Naive B cell (primary cell): ENCODE measurements at places on chromosomes 3 and 15.

DNA sequence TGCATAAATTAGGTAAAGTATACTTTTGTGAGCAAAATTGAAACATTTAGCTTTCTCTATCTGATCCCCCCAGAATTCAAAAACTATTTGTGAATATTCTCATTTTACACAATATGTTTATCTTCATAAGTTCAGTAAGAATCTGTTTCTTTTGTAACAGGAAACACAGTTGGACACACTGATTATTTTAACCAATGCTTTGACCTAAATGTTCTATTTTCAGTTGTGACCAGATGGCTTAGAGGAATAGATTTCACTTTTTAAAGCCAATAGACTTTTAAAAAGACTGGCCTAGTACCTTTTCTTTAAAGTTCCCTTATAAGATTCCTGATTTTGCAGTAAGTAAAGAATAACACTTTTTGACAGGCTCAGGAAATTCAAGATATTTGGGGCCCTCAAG is 74.0 kb upstream of the STRIT1 start:
- H3K36me3 ChIP-seq: peaks cover 7% of the 10 kb centered on the region
- no peaks in the 10 kb centered on the region for H3K27me3 ChIP-seq
- H3K4me1 ChIP-seq: no peaks in the 10 kb centered on the region

GRCh38 chr15:48493084-48493762 is 152.3 kb downstream of the FBN1 start:
- H3K27me3 ChIP-seq: no peaks in the 10 kb centered on the region
- no peaks in the 10 kb centered on the region for H3K4me1 ChIP-seq
- no peak overlapping the region for H3K4me3 ChIP-seq
- H3K36me3 ChIP-seq: no peaks in the 10 kb centered on the region
- H3K27ac ChIP-seq: no peak overlapping the region

DNA sequence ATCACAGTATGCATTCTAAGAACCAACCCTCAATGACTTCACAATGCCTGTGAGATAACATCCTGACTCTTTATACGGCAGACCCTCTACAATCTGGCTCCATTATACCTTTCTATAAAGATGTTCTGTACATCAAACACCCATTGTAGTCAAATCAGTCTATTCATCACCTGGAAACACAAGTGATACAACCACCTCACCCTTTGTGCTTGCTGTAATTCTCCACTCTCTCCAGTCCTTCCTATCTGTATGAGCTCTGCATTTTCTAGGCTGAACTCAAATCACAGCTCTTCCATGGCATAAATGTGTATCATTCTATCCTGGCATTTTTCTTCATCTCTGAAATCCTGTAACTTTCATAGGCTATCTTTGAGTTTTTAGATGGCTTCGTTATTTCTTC is 539.4 kb downstream of the GRM7 start:
- no peaks in the 10 kb centered on the region for H3K4me1 ChIP-seq
- no peak overlapping the region for H3K4me3 ChIP-seq
- DNase-seq: no peak
- H3K27me3 ChIP-seq: no peaks in the 10 kb centered on the region

GRCh38 chr3:172260381-172260780 is 187.9 kb downstream of the GHSR start:
- H3K27me3 ChIP-seq: no peaks in the 10 kb centered on the region
- no peak for DNase-seq
- H3K27ac ChIP-seq: no peak overlapping the region
- H3K4me3 ChIP-seq: no peak overlapping the region

DNA sequence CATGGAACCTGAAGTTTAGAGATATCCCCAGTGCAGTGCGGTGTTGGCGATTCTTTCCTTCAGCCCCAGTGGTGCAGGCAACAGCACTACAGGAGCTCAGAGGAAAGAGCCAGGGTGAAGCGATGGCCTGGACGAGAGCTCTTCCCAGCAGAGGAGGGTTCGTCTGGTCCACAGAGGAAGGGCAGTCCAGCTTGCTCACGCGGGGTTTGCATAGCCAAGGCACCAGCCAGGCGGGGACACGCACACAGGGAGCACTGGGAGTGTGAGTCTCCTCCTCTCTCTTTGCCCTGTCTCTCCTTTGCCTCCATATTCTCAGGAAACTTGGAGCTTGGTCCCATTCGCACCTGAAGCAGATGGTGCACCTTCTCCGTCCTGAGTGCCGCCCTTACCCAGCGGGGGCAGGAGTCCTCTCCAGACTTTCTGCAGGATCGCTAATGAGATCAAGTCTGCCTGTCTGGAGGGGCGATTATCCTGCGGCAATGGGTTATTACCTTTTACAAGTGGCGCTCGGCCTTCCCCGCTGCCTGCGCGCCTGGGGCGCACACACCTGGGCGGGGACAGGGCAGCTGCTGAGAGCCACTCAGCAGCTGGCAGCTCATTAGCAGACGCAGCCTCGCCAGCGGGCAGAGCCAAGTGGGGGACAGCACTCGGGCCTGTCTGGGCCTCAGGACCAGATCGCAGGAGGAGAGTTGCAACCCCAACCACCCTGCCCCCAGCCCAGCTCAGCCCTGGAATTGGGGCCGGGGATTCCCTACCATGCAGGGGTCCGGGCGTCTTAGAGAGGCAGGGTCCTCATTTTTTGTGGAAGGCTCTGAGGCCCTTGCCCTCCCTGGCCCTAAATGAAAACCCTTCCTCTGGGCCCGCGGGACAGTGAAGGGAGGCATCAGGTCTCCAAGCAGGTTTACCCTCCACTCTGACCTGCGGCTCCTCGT is 119.0 kb upstream of the MEF2A start:
- no peak overlapping the region for H3K27ac ChIP-seq
- H3K27me3 ChIP-seq: peaks cover 1% of the 10 kb centered on the region
- no peak for DNase-seq
- H3K36me3 ChIP-seq: no peaks in the 10 kb centered on the region
- peak overlapping the region; percentile 15 for H3K4me3 ChIP-seq

GRCh38 chr3:55484191-55484689 is 2.9 kb downstream of the WNT5A start:
- DNase-seq: no peak
- peaks cover 14% of the 10 kb centered on the region for H3K36me3 ChIP-seq
- H3K4me3 ChIP-seq: peak overlapping the region; percentile 56
- H3K27ac ChIP-seq: no peak overlapping the region

- H3K27me3 ChIP-seq: peaks cover 24% of the 10 kb centered on the region
- no peak overlapping the region for H3K27ac ChIP-seq
- H3K36me3 ChIP-seq: no peaks in the 10 kb centered on the region
Observed at GRCh38 chr3:149648525-149648924, 9.3 kb downstream of the WWTR1 start.

DNA sequence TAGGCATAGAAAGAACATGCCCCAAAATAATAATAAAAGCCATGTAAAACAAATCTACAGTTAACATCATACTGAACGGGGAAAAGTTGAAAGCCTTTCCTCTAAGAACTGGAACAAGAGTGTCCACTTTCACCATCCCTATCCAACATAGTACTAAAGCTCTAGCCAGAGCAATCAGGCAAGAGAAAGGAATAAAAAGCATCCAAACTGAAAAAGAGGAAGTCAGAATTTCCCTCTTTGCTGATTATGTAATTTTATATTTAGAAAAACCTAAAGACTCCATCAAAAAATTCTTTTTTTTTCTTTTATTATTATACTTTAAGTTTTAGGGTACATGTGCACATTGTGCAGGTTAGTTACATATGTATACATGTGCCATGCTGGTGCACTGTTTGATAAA is 661.6 kb upstream of the CBLB start:
- no peaks in the 10 kb centered on the region for H3K4me1 ChIP-seq
- peaks cover 15% of the 10 kb centered on the region for H3K36me3 ChIP-seq
- H3K27ac ChIP-seq: no peak overlapping the region
- H3K27me3 ChIP-seq: no peaks in the 10 kb centered on the region
- no peak for DNase-seq
- no peak overlapping the region for H3K4me3 ChIP-seq

GRCh38 chr15:90870354-90871138 is 2.2 kb downstream of the FURIN start:
- H3K27ac ChIP-seq: peak overlapping the region; percentile 91
- H3K27me3 ChIP-seq: no peaks in the 10 kb centered on the region
- no peaks in the 10 kb centered on the region for H3K36me3 ChIP-seq
- peak overlapping the region; percentile 89 for H3K4me3 ChIP-seq

GRCh38 chr15:41936649-41937567 is 35.4 kb downstream of the EHD4 start:
- no peaks in the 10 kb centered on the region for H3K27me3 ChIP-seq
- no peaks in the 10 kb centered on the region for H3K36me3 ChIP-seq
- H3K4me3 ChIP-seq: no peak overlapping the region

- peak; percentile 69 for DNase-seq
- H3K4me3 ChIP-seq: peak overlapping the region; percentile 97
- H3K36me3 ChIP-seq: no peaks in the 10 kb centered on the region
- H3K4me1 ChIP-seq: peaks cover 38% of the 10 kb centered on the region
Observed at GRCh38 chr3:31533169-31534064, 692 bp downstream of the STT3B start.

DNA sequence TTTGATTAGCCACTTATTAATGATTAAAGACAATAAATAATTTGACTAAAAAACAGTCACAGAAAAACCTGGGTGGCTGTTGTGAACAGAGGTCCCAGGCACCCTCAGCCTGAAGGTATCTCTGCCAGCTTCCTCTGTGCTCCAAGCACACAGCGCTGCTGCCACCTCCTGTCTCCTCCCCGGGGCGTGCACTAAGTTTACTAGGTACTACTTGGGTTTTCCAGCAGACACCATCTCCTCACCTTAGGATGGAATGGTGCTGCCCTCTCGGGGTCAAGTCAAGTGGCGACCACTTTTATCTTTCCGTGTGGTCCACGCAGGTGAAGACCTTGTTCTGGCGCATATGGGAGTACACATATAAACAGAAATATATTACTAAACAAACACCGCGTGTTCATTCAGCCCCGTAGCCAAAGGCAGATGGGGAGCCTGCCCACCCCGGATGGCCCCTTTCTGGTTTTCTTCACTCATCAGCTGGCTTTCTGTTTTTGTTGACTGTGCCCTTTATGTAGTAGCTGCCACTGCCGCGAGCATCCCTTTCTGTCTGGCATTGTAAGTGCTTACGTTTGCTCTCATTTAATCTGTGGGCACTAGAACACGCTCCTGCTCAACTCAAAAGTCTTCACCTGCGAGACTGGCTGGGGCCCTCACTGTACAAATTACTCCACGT is 128.0 kb downstream of the LRIG1 start:
- peak overlapping the region; percentile 26 for H3K27ac ChIP-seq
- DNase-seq: no peak
- H3K36me3 ChIP-seq: peaks cover 10% of the 10 kb centered on the region
- H3K4me1 ChIP-seq: no peaks in the 10 kb centered on the region
- H3K27me3 ChIP-seq: no peaks in the 10 kb centered on the region

GRCh38 chr15:94265982-94266381 is 34.6 kb downstream of the MCTP2 start:
- no peak overlapping the region for H3K4me3 ChIP-seq
- H3K27ac ChIP-seq: no peak overlapping the region

GRCh38 chr3:71346061-71346460 is 237.5 kb downstream of the FOXP1 start:
- peak overlapping the region; percentile 47 for H3K4me3 ChIP-seq
- no peak for DNase-seq
- H3K36me3 ChIP-seq: peaks cover 10% of the 10 kb centered on the region
- H3K27me3 ChIP-seq: no peaks in the 10 kb centered on the region
- peaks cover 53% of the 10 kb centered on the region for H3K4me1 ChIP-seq
- H3K27ac ChIP-seq: peak overlapping the region; percentile 24

DNA sequence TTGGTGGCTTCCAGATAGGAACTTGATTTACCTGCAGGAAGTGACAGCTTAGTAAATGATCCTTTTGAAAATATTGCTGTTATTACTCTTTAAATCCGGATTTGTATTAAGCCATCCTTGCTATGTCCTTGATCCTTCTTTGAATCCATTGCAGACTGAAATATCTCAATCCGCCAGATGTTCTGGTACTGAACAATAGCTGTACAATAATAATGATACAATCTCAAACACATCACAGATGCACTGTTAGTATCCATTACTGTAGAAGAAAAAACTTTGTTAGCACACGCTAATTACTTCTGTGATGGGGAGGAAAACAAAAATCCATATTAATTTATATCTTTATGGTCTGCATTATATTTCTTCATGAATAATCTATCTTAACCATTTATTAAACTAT is 202.3 kb downstream of the CNTN4 start:
- no peak overlapping the region for H3K27ac ChIP-seq
- DNase-seq: no peak
- H3K4me3 ChIP-seq: no peak overlapping the region

- no peak for DNase-seq
- H3K4me3 ChIP-seq: peak overlapping the region; percentile 59
- peak overlapping the region; percentile 11 for H3K27ac ChIP-seq
- H3K27me3 ChIP-seq: no peaks in the 10 kb centered on the region
- peaks cover 83% of the 10 kb centered on the region for H3K4me1 ChIP-seq
Observed at GRCh38 chr3:187039100-187039722, 100.1 kb downstream of the RPL39L start.

DNA sequence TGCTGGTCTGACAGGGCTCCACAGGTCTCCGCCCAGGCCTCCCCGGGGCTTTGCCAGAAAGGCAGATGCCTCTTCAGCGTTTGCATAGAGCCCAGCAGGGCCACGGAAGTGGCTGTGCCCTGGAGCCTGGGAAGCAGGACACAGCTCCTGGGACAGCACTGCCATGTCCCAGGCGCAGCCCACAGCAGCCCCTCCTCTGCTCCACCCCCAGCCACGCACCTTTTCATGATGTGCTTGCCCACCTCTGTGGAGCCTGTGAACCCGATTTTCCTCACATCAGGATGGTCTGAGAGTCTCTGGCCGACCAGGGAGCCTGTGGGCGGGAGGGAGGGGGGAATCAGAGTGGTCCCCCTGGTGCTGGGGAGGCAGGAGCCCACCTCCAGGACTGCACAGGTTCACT is 33.9 kb upstream of the SLC41A3 start:
- peaks cover 18% of the 10 kb centered on the region for H3K27me3 ChIP-seq
- no peak overlapping the region for H3K27ac ChIP-seq
- H3K36me3 ChIP-seq: no peaks in the 10 kb centered on the region
- no peak for DNase-seq
- no peak overlapping the region for H3K4me3 ChIP-seq

- no peaks in the 10 kb centered on the region for H3K36me3 ChIP-seq
- H3K4me1 ChIP-seq: no peaks in the 10 kb centered on the region
- H3K27ac ChIP-seq: no peak overlapping the region
- no peak overlapping the region for H3K4me3 ChIP-seq
Observed at GRCh38 chr3:154040283-154040682, 80.9 kb upstream of the ARHGEF26 start.

DNA sequence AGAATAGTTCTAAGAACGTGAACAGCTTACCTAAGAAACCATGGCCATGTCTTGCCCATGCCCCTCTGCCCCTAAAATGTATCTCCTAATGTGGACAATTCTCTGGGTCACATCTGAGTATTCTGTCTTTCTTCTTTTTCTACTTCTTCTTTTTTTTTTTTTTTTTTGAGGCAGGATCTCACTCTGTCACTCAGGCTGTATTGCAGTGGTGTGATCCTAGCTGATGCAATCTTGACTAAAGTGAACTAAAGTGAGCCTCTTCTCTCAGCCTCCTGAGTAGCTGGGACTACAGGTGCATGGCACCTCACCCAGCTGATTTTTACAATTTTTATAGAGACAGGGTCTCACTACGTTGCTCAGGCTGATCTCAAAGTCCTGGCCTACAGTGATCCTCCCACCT is 204.8 kb upstream of the ZPLD1 start:
- H3K36me3 ChIP-seq: no peaks in the 10 kb centered on the region
- no peak for DNase-seq
- H3K4me1 ChIP-seq: peaks cover 46% of the 10 kb centered on the region
- no peaks in the 10 kb centered on the region for H3K27me3 ChIP-seq
- peak overlapping the region; percentile 8 for H3K4me3 ChIP-seq

- no peak for DNase-seq
- no peak overlapping the region for H3K27ac ChIP-seq
- no peak overlapping the region for H3K4me3 ChIP-seq
- peaks cover 33% of the 10 kb centered on the region for H3K27me3 ChIP-seq
- no peaks in the 10 kb centered on the region for H3K4me1 ChIP-seq
- no peaks in the 10 kb centered on the region for H3K36me3 ChIP-seq
Observed at GRCh38 chr15:44215594-44215993, 20.5 kb upstream of the FRMD5 start.
